Large intestine (tissue), 12 donors: ENCODE measurements at places on chromosomes 1 and 21. TPM values are rescaled to one million over a fixed set of nuclear protein-coding genes. Genes with fewer than 3 reads are reported as not detected.

The GJB4 gene
- 0.10 TPM for polyA plus RNA-seq

The PDE4B gene
- polyA plus RNA-seq = 9.3 TPM

- no peak overlapping the region for H3K4me3 ChIP-seq
- peak overlapping the region; percentile 2 for H3K27ac ChIP-seq
- no peaks in the 10 kb centered on the region for H3K27me3 ChIP-seq
- DNase-seq = peak; percentile 56
These were observed 52.8 kb upstream of the TRABD2B start for GRCh38 chr1:48049823-48050535.

GRCh38 chr1:24745711-24746413 is 615 bp downstream of the CLIC4 start:
- peak; percentile 65 for DNase-seq
- peaks cover 14% of the 10 kb centered on the region for H3K4me1 ChIP-seq
- peaks cover 3% of the 10 kb centered on the region for H3K27me3 ChIP-seq
- peak overlapping the region; percentile 79 for H3K4me3 ChIP-seq

The LRRC38 gene
- polyA plus RNA-seq = 0.22 TPM

- H3K27ac ChIP-seq = no peak overlapping the region
- H3K4me1 ChIP-seq = no peaks in the 10 kb centered on the region
- H3K4me3 ChIP-seq = no peak overlapping the region
- no peak for DNase-seq
These were observed 23.9 kb downstream of the KLHDC7A start for GRCh38 chr1:18504609-18505008.

DNA sequence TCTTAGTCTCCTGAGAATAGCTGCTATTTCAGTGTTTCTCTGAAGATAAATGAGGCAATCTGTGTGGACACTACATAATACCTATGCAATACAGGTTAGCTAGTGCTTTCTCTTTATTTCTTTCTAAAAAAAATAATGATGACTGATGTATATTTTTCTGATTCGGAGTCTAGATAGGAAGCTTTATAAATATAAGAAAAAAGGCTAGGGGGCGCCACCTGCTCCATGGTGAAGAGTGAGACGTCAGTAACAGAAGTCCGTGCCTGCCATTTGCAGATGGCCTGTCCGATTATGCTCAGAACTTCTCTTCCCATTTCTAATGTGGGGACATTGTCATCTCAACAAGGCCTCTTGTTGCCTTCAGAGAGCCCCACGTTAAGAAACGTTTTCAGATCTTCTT is 26.4 kb downstream of the QSOX1 start:
- H3K36me3 ChIP-seq = peaks cover 28% of the 10 kb centered on the region
- no peak for DNase-seq
- H3K27me3 ChIP-seq = no peaks in the 10 kb centered on the region
- no peak overlapping the region for H3K27ac ChIP-seq
- no peak overlapping the region for H3K4me3 ChIP-seq
